ENCODE measurements at places on chromosomes 16 and 17. TPM values are rescaled to one million over a fixed set of nuclear protein-coding genes. Genes with fewer than 3 reads are reported as not detected.

DNA sequence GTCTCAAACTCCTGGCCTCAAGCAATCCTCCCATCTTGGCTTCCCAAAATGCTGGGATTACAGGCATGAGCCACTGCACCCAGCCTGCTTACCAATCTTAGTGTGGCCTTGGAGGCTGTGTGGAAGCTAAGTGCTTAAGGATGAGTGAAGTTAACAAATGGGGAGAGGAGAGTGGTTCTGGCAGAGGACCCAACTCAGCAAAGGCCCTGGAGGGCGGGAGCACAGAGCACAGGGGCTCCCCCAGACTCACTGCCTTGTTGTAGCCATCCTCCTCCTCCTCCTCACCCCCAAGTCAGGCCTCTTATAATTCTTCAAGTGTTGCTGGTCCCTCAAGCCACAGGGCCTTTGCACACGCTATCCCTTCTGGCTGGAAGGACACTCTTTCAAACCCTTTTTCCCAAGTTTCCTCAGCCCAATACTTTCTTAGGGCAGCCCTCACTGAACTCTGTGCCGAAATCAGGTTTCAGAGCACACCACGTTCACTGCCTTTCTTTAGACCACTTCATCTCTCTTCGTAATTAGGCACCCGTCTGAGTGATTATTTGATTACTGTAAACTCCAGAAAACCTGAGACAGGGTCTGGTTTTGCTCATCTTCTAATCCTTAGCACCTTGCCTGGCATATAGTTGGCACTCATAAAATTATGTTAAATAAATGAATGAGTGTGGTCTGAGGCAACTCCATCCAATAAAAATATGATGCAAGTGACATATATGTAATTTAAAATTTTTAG, 23.4 kb downstream of the NGFR start:
- DNase-seq, result no peak

- no peak for DNase-seq
Observed at GRCh38 chr17:45001310-45001709, 33.2 kb upstream of the C1QL1 start.

GRCh38 chr17:17681744-17682292, 560 bp downstream of the RAI1 start:
- DNase-seq, result no peak

DNA sequence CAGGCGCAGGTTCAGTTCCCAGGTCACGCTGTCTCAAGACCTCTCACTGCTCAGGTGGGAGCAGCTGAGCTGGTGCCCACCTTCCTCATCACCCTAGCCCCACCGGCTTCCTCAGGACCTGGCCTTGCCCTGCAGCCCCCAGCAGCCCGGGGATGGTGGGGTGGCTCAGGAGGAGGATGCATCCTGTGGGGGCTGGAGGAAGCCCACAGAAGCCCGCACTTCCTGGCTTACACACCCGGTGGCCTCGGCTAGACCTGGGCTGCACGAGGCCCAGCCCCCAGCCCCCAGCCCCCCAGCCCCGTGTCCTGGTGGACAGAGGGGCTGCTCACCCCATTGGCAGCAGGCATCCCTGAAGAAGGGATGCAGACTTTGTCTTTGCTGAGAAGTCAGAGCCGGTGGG, 43.4 kb downstream of the BAHCC1 start:
- no peak for DNase-seq

Gene CD7
- 0.43 TPM for polyA plus RNA-seq

Gene KRT9
- not detected for polyA plus RNA-seq

Measured in forelimb muscle (tissue), 1 donor.